Vagina (tissue), 2 donors: ENCODE measurements at places on chromosomes 5 and 9.

- H3K27ac ChIP-seq: peak overlapping the region; percentile 66
- peak overlapping the region; percentile 16 for H3K4me3 ChIP-seq
- no peak for DNase-seq
- no peaks in the 10 kb centered on the region for H3K27me3 ChIP-seq
- peaks cover 72% of the 10 kb centered on the region for H3K4me1 ChIP-seq
- H3K36me3 ChIP-seq: no peaks in the 10 kb centered on the region
These were observed 60.1 kb downstream of the RGS3 start for GRCh38 chr9:113523421-113524141.

DNA sequence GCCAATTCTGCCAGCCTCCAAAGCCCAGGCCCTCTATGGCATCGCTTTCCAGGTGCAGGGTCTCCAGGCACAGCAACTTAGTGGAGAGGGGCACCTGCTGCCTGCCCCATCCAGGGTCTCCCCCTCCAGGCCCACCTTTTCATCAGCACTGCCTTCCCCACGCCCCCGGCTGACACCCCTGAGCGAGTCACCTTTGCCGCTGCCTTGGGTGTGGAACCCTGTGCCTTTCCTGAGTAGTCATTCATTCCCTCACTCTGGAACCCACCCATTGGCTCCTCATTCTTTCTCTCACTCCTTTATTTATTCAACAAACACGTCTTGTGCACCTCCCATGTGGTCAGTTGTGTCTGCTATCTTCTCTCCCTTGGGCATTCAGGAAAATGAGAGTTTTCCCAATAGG, 14.5 kb upstream of the RPL26L1 start:
- no peaks in the 10 kb centered on the region for H3K4me1 ChIP-seq
- H3K4me3 ChIP-seq: no peak overlapping the region
- H3K27ac ChIP-seq: no peak overlapping the region
- no peak for DNase-seq
- H3K27me3 ChIP-seq: no peaks in the 10 kb centered on the region
- peaks cover 20% of the 10 kb centered on the region for H3K36me3 ChIP-seq

GRCh38 chr9:116383133-116383532, 229.5 kb downstream of the PAPPA start:
- no peaks in the 10 kb centered on the region for H3K36me3 ChIP-seq
- H3K27me3 ChIP-seq: no peaks in the 10 kb centered on the region
- H3K4me1 ChIP-seq: no peaks in the 10 kb centered on the region
- no peak overlapping the region for H3K4me3 ChIP-seq
- DNase-seq: no peak

GRCh38 chr9:115289757-115290208, 171.8 kb upstream of the TNC start:
- H3K27ac ChIP-seq: no peak overlapping the region
- no peaks in the 10 kb centered on the region for H3K27me3 ChIP-seq
- no peaks in the 10 kb centered on the region for H3K36me3 ChIP-seq

DNA sequence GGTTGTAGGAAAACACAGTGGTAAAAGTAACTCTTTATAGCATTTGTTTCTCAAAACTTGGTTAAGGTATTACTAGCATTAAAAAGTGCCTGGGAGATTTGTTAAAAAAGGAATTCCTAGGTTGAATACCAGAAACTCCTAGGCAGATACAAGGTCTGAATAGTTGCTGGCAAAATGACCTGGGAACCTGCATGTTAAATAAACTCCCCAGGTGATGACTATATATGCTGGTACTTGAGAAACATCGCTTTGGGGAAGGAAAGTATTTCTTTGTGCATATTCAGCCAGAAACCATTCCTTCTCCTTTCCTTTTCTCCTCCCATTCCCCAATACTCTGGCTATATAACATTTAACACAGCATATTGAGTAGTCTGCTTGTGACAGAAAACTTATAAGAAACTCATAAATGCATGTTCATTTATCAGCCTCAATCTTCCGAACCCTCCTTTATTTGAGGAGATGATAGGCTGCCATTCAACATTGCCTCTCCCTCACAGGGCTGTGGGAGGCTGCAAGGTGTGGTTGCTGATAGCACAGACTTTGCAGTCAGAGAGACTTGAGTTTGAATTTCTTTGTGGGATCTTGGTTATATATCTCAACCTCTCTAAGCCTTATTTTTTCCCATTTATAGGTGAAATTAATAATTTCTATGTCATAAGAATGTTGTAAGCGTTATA, 28.7 kb downstream of the PCSK1 start:
- no peak for DNase-seq
- H3K27me3 ChIP-seq: no peaks in the 10 kb centered on the region
- H3K4me3 ChIP-seq: no peak overlapping the region
- peaks cover 17% of the 10 kb centered on the region for H3K4me1 ChIP-seq

GRCh38 chr5:35804841-35805240, 51.9 kb upstream of the IL7R start:
- H3K36me3 ChIP-seq: no peaks in the 10 kb centered on the region
- H3K27me3 ChIP-seq: no peaks in the 10 kb centered on the region
- peaks cover 5% of the 10 kb centered on the region for H3K4me1 ChIP-seq
- H3K4me3 ChIP-seq: no peak overlapping the region
- H3K27ac ChIP-seq: no peak overlapping the region

DNA sequence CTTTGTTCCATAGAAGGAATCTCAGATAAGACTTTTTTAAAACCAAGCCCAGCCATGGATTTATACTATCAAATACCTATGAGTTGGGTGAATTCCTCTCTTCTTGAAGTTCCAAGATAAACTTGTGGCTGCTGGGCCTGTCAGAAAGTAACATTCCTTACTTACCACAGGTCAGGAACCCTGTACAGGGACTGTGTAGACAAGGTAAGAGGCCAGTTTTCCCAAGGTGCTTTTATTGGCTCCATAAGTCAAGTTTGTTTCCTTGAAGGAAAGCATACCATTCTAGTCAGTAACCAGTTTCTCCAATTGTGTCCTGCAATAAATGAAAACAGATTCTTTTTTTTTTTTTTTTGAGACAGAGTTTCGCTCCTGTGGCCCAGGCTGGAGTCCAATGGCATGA, 8.8 kb upstream of the CLTB start:
- no peak overlapping the region for H3K4me3 ChIP-seq
- H3K27ac ChIP-seq: no peak overlapping the region
- no peaks in the 10 kb centered on the region for H3K4me1 ChIP-seq

GRCh38 chr5:54186912-54187445, 123.4 kb downstream of the ARL15 start:
- no peaks in the 10 kb centered on the region for H3K36me3 ChIP-seq
- no peaks in the 10 kb centered on the region for H3K27me3 ChIP-seq
- H3K4me3 ChIP-seq: no peak overlapping the region
- DNase-seq: no peak
- no peak overlapping the region for H3K27ac ChIP-seq
- H3K4me1 ChIP-seq: no peaks in the 10 kb centered on the region

- no peaks in the 10 kb centered on the region for H3K27me3 ChIP-seq
- H3K4me3 ChIP-seq: no peak overlapping the region
- H3K27ac ChIP-seq: peak overlapping the region; percentile 22
These were observed 28.5 kb upstream of the CSF1R start for GRCh38 chr5:150114773-150115408.
